Renal cortex interstitium (tissue), 15 donors: ENCODE measurements at places on chromosomes 2 and 18. TPM values are rescaled to one million over a fixed set of nuclear protein-coding genes. Genes with fewer than 3 reads are reported as not detected.

The FAM168B gene
- 127 TPM for polyA plus RNA-seq

The SPDYA gene
- 3.7 TPM for polyA plus RNA-seq

The C1GALT1C1L gene
- polyA plus RNA-seq, result 3.0 TPM

The RGPD8 gene
- 3.7 TPM for polyA plus RNA-seq

The DUSP11 gene
- polyA plus RNA-seq, result 36.9 TPM

The HOXD11 gene
- polyA plus RNA-seq, result 72.7 TPM

The TUBA3D gene
- 0.76 TPM for polyA plus RNA-seq

The DSG1 gene
- polyA plus RNA-seq, result not detected

The SCN7A gene
- polyA plus RNA-seq, result 9.7 TPM

The HOXD8 gene
- polyA plus RNA-seq, result 169 TPM

The GAD1 gene
- 0.86 TPM for polyA plus RNA-seq

The CCDC148 gene
- 8.0 TPM for polyA plus RNA-seq

The FN1 gene
- 495 TPM for polyA plus RNA-seq

The GPR75 gene
- polyA plus RNA-seq, result 3.4 TPM

The COL4A4 gene
- polyA plus RNA-seq, result 41.4 TPM

The RFX8 gene
- polyA plus RNA-seq, result 1.1 TPM

The NPPC gene
- 0.67 TPM for polyA plus RNA-seq

The SERPINB3 gene
- polyA plus RNA-seq, result 0.14 TPM

The ALMS1 gene
- polyA plus RNA-seq, result 38.1 TPM

The DLX1 gene
- 0.29 TPM for polyA plus RNA-seq

The RAB27B gene
- 3.6 TPM for polyA plus RNA-seq

The DNMT3A gene
- polyA plus RNA-seq, result 77.2 TPM

The UPP2 gene
- 9.6 TPM for polyA plus RNA-seq

The B4GALT6 gene
- polyA plus RNA-seq, result 19.2 TPM

The UGT1A6 gene
- polyA plus RNA-seq, result 4.3 TPM

The MYO1B gene
- 92.5 TPM for polyA plus RNA-seq
